ENCODE measurements at places on chromosomes 3 and 15.
A peak's percentile ranks its signal among the peaks of the same experiment; 100 is the strongest.

DNA sequence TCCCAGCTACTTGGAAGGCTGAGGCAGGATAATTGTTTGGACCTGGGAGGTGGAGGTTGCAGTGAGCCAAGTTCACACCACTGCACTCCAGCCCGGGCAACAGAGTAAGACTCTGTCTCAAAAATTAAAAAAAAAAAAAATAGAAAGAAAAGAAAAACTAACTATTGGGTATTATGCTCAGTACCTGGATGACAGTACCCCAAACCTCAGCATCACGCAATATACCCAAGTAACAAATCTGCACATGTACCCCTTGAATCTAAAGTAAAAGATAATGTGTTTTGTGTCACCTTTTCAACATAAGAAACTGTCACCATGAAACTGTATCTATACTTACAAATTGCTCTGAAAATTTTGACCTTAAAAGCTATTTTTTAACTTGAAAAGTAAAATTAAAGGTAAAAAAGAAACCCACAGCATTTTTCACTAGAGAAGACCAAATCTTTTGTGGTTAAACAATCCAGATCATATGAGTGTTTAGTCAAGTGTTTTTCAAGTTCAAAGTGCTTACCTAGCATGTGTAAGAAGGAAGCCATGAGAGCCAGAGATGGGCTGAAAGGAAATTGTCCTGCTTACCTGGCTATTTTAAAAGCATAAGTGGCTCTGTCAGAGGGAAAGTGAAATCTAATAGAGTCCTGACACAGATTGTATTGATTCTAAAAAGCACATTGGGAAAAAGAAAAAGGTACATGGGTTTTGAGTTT lies 50.5 kb downstream of the MYO1E start:
- no peak for DNase-seq

DNA sequence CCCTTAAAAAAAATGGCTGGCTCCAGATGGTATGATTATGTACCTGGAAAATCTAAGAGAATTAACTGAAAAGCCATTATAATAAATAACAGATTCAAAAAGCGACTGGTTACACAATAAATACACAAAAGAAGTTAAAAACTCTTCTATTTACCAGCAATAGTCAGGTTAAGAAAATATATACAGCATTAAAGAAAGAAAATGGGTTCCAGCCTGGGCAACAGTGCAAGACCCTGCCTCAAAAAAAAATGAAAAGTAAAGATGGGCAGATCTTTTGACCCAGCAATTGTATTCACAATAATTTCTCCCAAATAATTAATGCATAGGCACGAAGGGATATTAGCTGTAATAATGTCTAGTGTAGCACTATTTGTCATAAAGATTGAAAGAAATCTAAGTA lies 8.7 kb downstream of the TBC1D5 start:
- DNase-seq: no peak

DNA sequence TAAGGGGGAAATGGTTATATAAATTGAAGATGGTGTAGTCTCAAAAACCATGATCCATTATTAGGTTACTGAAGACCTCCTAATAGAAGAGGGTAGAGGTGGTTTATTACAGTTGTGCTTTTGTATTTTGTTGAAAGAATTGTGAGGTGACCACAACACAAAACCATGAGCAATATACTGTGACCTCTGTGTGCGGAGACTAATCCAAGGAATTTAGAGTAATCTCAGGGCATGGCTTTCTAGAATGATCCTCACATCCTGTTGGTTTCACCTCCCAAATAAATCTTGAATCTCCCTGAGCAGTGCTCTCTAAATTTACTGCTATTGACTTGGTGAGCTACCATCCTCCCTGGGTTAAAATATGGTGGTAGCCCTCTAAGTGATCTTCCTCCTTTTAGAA lies 52.3 kb downstream of the PTPRG start:
- DNase-seq: no peak

GRCh38 chr15:61633951-61634350 lies 404.8 kb upstream of the RORA start:
- DNase-seq: no peak

GRCh38 chr3:35383719-35384555 lies 255.4 kb upstream of the ARPP21 start:
- DNase-seq: no peak

DNA sequence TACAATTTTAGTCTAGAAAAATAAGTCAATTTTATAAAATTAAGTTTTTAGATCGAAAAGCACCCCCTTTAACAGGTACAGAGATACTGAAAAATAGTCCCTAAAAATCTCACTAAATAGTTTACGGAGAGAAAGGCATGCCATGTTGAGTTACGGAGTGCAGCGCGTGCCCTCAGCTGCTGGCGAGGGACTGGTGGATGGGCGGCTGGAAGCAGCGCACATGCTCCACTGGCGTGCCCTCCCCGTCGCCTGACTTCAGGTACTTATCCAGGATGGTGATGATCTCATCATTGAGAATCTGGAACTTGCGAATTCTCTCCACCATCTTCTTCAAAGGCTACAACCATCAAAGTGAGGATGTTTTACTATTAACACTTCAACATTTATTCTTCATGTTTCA lies 31.4 kb downstream of the NIPA2 start:
- no peak for DNase-seq

DNA sequence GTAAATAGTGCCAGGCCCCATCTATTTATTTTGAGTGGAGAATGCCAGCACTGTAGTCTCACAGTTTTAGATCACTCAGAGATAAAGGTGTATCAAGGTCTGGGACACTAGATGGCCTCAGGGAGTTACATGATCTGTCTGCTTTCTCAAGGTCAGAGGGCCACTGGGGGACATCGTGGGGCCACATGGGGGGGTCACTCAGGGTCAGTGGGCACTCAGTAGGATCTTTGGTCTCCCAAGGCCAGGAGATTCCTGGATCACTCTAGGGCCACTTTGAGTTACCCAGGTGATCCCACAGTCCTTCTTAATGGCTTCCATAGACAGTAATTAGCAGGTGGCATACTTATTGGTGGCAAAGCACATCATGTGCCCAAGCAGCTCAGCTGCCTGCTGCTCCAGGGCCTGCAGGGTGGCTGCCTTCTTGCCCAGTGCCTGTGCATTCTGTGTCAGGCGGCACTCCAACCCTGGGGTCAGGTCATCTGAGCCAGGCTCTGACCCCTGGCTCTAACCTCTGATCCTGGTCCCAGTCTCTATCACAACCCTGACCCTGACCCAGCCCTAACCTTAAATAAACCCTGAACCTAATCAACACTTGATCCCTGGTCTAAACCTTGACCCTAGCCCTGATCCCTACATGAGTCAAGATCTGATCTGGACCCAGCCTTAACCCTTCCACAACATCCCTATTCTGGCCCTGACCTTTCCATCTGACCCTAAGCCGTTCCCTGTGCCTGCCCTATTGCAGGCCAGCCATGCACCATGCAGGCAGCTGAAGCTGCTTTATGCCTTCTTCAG lies 1.8 kb upstream of the LAMB2 start:
- DNase-seq: no peak

GRCh38 chr3:115518100-115518852 lies 105.0 kb upstream of the GAP43 start:
- no peak for DNase-seq

DNA sequence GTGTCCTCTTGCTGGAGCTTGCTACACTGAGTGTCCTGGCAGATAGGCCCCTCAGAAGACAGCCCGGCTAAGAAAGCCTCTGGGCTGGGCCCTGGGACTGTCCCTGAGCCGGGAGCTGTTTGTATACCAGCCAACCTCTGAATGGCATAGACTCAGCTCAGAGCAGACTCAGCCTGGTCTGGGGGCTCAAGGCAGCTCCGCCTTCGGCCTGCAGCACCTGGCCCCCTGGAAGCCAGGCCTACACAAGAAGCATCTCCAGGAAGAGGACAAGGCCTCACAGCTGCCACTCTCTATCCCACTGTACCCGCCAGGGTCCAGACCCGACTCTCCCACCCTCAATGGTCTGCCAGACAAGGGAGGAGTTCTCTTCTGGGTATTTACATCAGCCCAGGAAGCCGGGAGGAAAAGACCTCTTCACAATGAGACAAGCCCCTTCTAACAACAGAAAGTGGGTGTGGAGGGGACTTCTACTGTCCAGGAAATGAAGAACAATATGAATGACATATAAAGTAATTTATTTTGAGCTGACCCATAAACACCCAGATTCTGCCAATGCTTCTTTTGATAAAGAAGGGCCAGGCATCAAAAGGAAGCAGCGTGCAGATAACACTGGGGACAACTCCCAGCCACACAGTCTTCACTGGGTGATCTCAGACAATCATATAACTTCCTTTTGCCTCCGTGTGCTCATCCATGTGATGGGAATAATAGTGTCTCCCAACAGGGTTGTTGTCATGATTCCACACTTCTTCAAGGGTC lies 110.2 kb downstream of the TPRA1 start:
- no peak for DNase-seq

GRCh38 chr3:166844329-166844728 lies 535.8 kb downstream of the ZBBX start:
- DNase-seq: no peak

DNA sequence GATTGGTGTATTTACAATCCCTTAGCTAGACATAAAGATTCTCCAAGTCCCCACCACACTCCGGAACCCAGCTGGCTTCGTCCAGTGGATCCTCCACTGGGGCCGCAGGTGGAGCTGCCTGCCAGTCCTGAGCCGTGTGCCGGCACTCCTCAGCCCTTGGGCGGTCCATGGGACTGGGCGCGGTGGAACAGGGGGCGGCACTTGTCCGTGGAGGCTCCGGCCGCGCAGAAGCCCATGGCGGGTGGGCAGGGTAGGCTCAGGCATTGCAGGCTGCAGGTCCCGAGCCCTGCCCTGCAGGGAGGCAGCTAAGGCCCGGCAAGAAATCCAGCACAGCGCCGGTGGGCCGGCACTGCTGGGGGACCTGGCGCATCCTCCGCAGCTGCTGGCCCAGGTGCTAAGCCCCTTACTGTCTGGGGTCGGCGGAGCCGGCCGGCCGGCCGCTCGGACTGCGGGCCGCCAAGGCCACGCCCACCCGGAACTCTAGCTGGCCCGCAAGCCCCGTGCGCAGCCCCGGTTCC lies 3.5 kb upstream of the RNU5B-1 start:
- no peak for DNase-seq

GRCh38 chr3:6260551-6261191 lies 600.2 kb upstream of the GRM7 start:
- no peak for DNase-seq

- DNase-seq: peak; percentile 63
Measured at GRCh38 chr3:171320750-171321558, 139.3 kb downstream of the TNIK start.

- DNase-seq: no peak
Measured at GRCh38 chr15:60541481-60542299, 62.7 kb upstream of the ICE2 start.

- DNase-seq: no peak
Measured at GRCh38 chr15:49624056-49624455, 3.2 kb downstream of the DTWD1 start.

- DNase-seq: peak; percentile 89
Measured at GRCh38 chr3:10149226-10149625, 7.6 kb downstream of the VHL start.

GRCh38 chr3:79361748-79362378 lies 405.9 kb downstream of the ROBO1 start:
- peak; percentile 57 for DNase-seq

GRCh38 chr3:64213962-64214379 lies 11.3 kb downstream of the PRICKLE2 start:
- no peak for DNase-seq

DNA sequence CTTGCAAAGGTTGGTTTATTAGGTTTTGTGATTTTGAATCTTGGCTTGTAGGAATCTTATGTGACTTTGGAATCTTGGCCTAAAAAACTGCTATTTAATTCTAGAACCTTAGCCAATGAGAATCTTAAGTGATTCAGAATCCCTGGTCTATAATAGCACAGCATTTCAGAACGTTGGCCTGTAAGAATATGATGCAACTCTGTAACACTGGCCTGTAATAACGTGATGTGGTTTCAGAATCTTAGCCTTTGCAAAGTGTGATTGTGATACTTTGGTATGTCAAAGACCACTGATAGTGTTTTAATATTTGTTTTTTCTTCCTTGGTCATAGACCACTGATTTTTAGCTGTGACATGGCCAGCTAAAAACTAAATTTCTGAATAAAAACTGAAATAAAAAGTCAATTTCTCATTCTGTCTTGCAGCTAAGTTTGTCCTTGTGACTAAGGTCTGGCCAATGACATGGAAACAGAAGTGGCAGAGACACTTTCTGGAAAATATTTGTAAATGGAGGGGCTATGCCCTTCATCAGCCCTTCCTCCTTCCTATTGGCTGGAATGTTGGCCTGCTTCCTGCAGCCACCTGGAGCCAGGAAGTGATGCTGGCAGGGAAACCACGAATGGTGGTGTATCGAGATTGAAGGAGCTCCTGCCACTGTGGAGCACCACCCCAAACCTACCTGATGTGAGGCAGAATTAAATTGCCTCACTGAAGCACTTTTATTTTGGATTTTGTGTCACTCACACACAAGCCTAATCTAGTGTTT lies 42.3 kb upstream of the CORO2B start:
- no peak for DNase-seq

DNA sequence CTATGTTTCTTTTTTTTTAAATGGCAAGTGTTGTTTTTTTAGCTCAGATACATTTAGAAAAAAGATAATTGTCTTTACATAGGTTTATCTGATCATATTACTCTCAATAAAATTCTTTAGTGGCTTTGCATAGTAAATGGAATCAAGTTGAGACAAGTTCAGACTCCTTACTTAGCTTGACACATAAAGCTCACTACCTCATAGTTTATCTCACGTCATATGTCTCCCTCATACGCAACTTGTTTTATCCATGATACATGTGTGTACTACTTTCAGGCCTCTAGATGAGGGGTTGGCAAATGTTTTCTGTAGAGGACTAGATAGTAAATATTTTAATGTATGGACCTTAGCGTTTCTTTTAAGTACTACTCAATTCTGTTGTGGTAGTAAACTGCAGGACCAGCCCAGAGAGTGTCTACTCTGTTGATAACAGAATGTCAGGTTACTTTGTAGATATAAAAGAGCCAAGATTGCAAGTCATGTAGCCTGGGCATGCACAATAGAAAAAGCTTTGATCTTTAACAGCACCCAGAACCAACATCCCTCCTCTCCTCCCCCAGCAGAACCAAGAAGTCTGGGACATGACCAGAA lies 28.2 kb upstream of the MGA start:
- DNase-seq: no peak

DNA sequence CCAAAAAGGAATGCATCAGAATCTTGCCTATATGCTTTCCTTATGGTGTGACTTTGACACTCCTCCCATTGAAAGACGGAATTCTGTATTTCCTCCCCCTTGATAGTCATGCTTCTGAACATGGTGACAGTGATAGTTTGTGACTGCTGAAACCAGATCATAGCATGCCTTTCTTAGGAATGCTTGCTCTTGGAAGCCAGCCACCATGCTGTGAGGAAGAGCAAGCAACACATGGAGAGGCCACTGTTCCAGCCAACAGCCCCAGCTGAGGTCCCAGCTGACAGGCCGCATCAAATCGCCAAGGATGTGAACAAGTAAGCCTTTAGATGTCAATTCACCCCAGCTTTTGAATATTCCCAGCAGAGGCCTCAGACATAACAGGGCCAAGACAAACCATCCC lies 100.1 kb downstream of the IGF2BP2 start:
- DNase-seq: no peak

GRCh38 chr15:24752354-24752753 lies 76.8 kb downstream of the NPAP1 start:
- DNase-seq: no peak
